ENCODE measurements at places on chromosomes 2 and 18.

DNA sequence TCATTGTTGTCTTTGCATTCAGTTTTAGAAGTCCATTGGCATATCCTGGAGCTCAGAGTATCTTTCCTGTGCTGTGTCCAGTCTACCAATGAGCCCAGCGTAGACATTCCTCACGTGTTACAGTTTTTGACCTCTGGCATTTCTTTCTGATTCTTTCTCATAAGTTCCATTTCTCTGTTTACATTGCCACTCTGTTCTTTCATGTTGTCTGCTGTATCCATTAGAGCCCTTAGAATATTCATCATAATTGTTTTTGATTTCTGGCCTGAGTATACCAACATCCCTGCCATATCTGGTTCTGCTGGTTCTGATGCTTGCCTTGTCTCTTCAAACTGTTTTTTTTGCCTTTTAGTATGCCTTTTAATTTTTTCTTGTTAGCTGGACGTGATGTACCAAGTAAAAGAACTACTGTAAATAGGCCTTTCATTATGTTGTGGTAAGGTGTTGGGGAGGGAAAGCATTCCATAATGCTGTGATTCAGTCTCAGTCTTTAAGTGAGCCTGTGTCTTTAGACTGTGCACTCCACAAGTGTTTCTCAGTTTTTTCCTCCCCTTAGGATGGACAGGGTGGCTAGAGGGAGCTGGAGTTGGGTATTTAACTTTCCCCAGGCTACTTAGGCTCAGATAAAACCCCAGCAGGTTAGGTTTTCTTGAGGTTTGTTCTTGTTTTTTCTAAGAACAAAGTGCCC is 35.6 kb downstream of the CEP192 start:
- no peak for DNase-seq

DNA sequence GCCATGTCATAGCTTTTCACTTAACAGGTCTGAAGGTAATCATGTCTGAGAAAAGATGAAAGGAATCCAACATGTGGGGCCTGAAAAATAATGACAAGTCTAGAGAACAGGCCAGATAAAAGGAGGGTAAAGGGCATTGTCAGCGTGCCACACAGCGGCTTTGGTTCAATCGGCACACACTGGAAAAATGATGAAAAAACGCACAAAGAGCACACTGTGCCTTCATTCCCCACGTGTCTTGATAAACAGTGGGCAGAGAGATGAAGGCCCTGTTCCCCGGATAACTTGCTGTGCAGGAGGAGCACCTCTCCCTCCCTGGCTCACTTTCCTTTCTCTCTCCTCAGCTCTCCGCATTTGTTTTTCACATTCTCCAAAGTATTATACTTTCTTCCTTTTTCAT is 766.3 kb downstream of the TDRD15 start:
- no peak for DNase-seq

DNA sequence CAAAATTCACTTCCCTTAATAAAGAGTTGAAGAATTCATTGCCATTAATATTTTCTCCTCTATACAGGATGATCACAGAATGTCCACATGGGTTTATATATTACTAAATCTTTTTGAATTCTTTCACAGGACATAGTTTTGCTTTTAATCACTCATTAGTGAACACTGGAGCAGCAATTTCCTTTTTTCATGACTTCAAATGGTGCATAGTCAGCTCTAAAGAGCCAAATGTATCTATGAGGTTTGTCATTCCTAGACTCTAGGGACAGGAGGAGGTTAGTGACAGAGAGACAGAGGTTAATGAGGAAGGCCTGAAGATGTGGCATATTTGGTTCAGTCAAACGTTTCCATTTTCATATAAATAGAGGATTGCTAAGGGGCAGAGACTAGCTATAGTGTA is 111.8 kb downstream of the FSHR start:
- no peak for DNase-seq

GRCh38 chr2:10064932-10065772 is 15.1 kb downstream of the CYS1 start:
- no peak for DNase-seq

GRCh38 chr2:181153886-181154285 is 173.5 kb downstream of the UBE2E3 start:
- DNase-seq, result no peak
